ENCODE measurements at places on chromosomes 11 and 22.

DNA sequence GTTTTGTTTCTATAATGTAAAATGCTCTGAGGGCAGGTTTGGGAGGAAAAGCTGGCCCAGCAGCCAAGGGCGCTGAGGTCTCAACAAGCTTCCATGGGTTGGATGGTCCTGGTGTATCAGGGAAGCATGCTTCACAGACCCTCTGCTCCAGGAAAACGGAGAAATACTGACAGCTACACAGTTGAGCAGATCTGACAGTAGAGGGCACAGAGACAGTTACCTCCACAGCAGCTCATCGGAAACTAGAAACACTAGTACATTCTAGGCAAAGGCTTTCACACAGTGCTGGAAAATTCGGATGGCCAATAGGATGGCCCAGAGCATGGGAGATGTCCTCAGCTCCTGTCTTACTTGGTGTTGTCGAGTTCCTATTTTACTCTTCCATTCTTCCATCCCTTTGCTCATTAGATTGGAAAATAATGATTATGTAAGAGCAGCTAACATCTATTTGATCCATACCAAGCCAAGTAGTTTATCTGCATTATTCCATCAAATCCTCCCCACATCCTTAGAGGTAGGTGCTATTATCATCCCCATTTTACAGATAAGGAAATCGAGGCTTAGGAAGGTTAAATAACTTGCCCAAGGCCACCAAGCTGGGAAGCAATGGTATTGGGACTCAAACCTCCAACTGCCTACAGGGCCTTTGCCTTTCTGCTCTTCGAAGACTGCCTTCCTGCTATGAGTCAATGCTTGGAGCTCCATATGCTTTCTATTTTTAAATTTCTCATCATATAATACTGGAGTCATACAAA lies 28.3 kb downstream of the LMO2 start:
- no peak for DNase-seq

- no peak for DNase-seq
Observed at GRCh38 chr11:119784421-119784820, 55.4 kb upstream of the NECTIN1 start.

DNA sequence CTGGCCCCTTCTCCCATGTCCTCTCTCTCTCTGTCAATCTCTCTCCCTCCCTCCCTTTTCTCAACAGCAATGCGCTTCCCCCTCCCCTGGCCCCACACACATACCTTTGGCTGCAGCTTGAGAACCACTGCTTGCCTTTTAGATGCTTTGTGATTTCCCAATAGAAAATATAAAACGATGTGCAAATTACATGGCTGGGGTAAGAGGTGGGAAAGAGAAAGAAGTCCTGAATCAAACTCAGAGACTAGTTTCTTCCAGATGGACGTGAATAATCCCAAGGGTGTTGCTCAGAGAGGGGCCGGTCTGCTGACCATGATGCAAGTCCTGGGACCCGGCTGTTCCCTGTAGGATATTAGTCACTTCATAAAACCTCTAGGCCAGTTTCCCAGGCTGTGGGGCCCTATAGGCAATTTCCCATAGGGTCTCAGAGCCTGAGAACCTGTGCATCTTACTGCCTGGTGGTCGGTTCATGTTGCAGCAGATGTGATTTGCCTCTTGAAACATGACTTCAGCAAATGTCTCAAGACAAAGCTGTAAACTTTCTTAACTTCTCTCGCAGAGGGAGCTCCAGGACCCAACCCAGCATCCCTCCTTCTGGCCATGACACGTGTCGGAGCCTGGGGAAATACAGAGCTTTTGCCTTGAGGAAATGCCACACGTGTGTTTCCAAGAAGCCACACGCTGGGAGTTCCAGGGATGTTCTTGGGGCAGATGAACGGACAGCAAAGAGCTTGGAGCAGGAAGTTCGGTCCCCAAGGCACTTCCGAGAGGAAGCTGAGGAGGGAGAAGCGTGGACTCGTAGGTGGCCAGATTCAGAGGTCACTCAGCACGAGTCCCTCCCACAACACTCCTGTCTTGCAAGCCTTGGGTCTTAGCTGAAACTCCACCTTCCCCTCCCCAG lies 34.5 kb upstream of the ETS1 start:
- no peak for DNase-seq

- no peak for DNase-seq
Observed at GRCh38 chr22:46018859-46019258, 41.9 kb upstream of the WNT7B start.

- DNase-seq = no peak
Observed at GRCh38 chr11:73271936-73272679, at the start of gene P2RY6. Gene P2RY6, plus strand, starts transcription at chr11:73272338. Its CDS starts 24,181 bp downstream, at chr11:73296519.

DNA sequence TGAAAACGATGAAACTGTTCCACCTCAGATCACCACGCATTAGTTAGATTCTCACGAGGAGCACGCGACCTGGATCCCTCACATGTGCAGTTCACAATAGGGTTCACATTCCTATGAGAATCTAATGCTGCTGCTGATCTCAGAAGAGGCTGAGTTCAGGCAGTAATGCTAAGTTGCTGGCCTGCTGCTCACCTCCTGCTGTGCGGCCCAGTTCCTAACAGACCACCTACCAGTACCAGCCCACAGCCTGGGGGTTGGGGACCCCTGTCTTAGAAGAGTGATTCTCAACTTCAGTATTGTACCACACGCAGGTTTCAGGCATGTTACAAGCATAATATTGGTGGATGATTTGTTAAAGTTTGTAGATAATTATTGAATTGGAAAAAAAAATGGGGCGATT lies 182.7 kb downstream of the BLID start:
- DNase-seq = no peak

GRCh38 chr22:49460592-49461281 lies 366.9 kb downstream of the BRD1 start:
- no peak for DNase-seq

All from naive thymus-derived CD8-positive, alpha-beta T cell (primary cell).